ENCODE measurements at places on chromosomes 1 and 21.

- DNase-seq: no peak
These were observed 52.4 kb downstream of the IER5 start for GRCh38 chr1:181140891-181141290.

- no peak for DNase-seq
These were observed 3.8 kb upstream of the CSF1 start for GRCh38 chr1:109906839-109907180.

DNA sequence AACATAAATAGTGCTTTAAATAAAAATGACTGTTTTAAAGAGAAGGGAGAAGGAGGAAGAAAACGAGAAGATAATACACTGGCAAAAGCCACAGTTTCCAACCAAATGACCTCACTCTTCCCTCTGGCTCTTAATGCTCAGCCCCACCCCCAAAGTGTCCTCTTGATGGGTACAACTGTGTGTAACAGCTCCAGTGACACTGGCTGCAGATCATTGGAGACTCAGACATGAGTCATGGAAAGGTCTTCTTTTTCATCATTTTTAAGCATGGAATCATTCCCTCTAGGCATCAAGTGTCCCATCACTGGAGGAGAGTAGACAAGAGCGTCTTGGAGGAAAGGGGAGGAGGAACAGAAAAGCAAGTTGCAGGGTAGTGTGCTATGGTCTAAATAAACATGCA, 333.0 kb downstream of the PAPPA2 start:
- no peak for DNase-seq

- no peak for DNase-seq
These were observed 2.4 kb upstream of the ARHGAP29 start for GRCh38 chr1:94239796-94240195.

- no peak for DNase-seq
These were observed 3.0 kb downstream of the EFNA3 start for GRCh38 chr1:155081472-155082300.

DNA sequence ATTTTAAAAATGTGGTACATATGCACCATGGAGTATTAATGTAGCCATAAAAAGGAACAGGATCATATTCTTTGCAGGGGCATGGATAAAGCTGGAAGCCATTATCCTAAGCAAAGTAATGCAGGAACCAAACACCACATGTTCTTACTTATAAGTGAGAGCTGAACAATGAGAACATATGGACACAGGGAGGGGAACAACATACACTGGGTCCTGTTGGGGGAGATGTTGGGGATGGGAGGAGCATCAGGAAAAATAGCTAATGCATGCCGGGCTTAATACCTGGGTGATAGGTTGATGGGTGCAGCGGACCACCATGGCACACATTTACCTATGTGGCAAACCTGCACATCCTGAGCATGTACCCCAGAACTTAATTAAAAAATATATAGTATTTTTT, 352.5 kb upstream of the KAZN start:
- no peak for DNase-seq

GRCh38 chr1:12618661-12618964, 603 bp upstream of the DHRS3 start:
- DNase-seq: no peak

- no peak for DNase-seq
These were observed 164.7 kb downstream of the NRIP1 start for GRCh38 chr21:14900058-14900457.

- DNase-seq: no peak
These were observed 2.3 kb upstream of the OPTC start for GRCh38 chr1:203491664-203492063.

DNA sequence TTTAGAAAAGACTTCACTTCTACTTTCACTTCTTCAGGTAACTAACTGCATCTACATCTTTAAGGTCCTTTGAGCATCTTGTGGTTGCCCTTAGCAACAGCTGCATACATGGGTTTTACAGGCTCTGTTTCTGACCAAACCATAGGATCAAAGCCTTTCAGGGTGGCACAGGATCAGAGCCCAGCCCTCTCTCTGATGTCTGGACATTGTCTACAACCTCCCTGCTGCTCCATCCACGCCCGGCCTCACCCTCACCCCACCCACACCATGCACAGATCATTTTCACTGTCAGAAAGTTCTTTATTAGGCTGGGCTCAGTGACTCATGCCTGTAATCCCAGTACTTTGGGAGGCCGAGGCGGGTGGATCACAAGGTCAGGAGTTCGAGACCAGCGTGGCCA, 5.2 kb downstream of the NCF2 start:
- no peak for DNase-seq
